ENCODE measurements at places on chromosomes 5 and 9.

DNA sequence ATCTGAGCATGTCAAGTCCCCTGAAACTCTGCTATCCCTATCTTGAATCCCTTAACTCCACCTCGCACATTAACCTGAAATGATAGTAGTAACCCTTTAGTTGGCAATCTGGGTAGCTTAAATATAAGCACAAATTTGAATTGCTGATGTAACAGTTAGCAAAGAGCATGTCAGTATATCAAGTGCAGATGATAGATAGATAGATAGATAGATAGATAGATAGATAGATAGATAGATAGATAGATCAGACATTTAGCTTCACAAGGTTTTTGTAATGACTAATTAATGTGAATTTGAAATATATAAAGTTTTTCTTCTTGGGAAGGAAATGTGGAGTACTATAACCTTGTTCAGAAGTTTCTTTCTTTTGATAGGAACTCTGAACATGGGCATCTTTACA lies 30.4 kb upstream of the KIF2A start:
- no peak for DNase-seq

- no peak for DNase-seq
Observed at GRCh38 chr5:54630738-54631359, 113.3 kb downstream of the SNX18 start.

- DNase-seq: no peak
Observed at GRCh38 chr5:142322747-142323479, 1.9 kb downstream of the SPRY4 start.

DNA sequence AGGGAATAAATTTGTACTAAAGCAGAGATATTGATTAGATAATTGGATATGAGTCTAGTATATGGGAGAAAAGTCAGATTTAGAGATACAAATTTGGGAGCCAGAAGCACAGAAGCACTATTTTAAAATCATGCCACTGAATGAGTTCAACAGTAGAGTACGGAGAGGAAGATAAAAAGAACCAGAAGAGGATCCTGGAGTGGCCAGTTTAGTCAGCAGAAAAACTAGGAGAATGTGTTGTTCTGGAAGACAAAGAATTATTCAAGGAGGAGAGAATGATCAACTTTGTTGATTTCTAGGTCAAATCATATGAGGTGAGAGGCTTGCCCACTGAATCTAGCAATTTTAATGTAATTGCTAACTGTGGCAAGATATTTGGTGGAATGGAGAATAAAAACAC lies 67.0 kb downstream of the NIPBL start:
- DNase-seq: no peak

DNA sequence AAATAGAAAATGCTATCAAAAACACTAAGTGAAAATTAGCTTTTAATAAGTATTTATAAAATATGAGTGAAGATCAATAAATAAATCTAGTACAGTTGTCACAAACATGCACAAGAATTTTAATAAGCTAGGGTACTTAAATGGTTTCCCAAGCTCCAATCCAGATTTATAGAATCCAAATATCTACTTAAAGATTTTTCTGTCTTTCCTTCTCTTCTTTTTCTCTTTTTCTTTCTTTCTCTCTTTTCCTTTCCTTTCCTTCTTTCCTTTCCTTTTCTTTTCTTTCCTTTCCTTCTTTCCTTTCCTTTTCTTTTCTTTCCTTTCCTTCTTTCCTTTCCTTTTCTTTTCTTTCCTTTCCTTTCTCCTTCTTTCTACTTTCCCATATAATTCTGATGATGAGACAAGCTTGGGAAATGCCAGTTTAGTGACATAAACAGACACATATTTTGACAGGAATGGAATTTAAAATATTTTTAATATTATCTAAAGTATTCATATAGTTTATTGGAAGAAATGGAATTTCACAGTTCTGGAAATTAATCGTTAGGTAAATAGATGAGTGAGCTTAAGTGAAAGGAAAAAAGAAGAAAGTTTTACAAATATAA lies 832.8 kb downstream of the NR2F1-AS1 start:
- DNase-seq: no peak

- DNase-seq: no peak
Observed at GRCh38 chr9:28926306-28926705, 1353.0 kb upstream of the C9orf72 start.

DNA sequence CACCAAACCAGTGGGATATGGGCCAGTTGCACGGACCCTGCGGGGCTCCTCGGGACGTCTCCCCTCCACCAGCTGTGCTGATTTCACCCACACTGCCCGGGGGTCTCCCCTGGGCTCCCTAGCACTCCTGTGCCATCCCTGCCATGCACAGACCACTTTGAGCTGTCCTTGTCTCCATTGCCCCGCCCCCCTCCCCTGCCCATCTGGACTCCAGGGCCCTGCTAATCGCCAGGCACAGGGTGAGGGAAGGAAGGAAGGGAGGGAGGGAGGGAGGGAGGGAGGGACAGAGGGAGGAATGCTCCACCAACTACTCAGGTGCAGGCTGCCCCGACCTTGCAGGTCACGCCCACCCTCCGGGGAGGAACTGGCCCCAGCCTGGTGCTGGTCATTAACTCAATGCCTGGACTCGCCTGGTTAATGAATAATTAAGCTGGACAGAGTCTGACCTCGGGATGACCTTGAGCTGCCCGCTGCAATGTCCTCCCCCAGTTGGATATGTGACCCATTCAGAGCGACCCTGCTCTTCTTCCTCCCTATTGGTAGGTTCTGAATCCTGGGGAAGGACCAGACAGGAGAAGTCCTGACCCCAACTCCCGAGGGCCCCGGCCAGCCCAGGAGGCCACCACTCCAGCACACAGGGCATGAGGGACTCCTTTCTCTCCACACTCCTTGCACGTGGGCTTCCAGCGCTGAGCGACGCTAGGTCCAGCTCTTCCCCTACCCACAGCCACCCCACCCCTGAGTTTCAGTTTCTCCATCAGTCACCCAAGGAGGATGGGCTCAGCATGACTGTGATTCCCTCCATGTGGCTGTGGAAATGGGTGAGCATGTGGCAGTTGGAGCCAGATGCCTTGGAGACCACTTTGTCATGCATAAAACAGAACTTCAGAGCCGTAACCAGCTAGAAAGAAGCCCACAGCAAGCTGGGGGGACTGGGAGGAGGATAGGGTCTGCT lies 62.1 kb downstream of the C9orf50 start:
- DNase-seq: no peak

DNA sequence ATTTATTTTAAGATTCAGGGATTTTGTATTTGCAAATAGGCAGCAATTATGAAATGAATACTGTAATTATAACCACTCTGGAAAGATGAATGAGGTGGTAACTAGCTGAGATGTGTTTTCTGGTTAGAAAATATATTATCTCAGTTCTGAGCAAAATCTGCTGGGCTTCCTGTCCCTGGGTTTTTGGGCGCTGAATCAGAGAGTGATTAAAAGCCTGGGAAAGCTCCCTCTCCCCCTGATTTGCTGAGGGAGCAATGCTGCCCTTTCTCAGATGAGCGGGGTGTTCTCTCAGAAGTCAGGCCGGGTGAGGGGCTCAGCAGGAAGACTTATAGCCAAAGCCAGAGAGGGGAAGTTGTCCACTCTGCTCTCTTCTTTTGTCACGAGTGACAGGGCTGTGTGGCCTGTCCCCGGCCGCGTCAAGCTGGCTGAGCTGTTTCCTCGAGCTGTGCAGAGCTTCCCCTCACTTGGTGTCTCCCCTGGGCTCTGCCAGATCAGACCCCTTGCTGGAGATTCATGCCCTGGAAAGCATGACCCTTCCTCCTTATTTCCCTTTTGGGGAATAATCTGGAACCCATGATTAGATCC lies 39.8 kb upstream of the PITX1 start:
- DNase-seq: no peak

GRCh38 chr5:146633323-146633764 lies 117.4 kb upstream of the GPR151 start:
- DNase-seq: no peak

DNA sequence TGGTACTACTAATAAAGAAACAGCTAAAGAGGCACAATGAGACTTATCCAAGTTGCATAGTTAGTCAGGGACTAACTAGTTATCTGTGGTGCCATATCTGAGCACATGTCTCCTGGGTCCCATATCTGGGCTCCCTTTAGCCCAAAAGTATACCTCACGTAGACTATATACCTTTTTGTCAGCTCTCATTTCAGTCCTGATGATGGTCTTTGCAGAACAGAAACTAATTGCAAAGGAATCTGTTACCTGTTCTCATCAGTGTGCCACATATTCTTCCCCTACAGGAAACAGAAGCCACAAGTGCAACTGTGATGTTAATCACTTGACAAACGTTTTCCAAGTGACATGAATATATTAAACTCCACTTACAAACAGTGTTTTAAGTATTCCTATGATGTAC lies 395.2 kb downstream of the KIAA0825 start:
- DNase-seq: no peak

- DNase-seq: no peak
Observed at GRCh38 chr5:133309984-133310621, 258.3 kb downstream of the HSPA4 start.

- no peak for DNase-seq
Observed at GRCh38 chr5:141646026-141646425, 5.2 kb downstream of the FCHSD1 start.

- DNase-seq: no peak
Observed at GRCh38 chr5:163565931-163566608, 60.7 kb downstream of the MAT2B start.

- no peak for DNase-seq
Observed at GRCh38 chr9:100686420-100686819, 108.5 kb downstream of the CAVIN4 start.

- DNase-seq: no peak
Observed at GRCh38 chr9:130779153-130779855, 55.8 kb upstream of the ABL1 start.

GRCh38 chr9:22054529-22054928 lies 45.4 kb upstream of the CDKN2B start:
- no peak for DNase-seq

DNA sequence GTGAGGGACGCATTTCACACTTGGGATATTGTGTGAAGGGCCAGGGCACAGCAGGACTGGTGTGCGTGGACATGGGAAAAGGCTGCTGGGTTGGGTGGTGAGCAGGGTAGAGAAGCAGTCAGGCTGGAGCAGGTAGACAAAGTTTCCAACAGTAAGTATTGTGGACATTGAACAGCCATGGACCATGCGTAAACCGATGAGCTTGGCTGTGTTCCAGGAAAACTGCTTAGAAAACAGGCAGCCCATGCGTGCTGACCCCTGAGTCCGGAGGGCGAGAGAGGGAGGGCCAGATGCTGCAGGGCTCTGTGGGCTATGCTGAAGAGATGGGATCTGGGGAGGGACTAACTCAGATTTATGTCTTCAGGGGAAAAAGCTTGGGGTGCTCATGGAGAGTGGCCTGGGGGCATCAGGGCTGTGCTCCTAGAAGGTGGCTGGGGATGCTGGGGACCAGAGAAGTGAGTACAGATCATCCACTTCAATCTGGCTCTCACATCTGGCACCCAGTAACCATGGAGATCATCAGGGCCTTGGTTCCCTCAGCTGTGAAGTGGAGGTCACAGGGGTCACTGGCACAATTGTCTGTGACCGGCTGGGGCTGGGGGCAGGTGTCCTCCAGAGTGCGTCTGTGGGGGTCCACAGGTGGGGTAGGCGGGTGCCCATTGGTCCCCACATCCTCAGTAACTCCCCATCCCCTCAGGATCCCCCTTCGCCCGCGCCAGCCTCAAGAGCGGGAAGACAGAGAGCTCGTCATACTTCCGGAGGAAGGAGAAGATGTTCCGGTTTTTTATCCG lies 93.3 kb downstream of the CACNA1B start:
- no peak for DNase-seq

GRCh38 chr9:77957652-77958051 lies 74.0 kb downstream of the GNAQ start:
- no peak for DNase-seq

DNA sequence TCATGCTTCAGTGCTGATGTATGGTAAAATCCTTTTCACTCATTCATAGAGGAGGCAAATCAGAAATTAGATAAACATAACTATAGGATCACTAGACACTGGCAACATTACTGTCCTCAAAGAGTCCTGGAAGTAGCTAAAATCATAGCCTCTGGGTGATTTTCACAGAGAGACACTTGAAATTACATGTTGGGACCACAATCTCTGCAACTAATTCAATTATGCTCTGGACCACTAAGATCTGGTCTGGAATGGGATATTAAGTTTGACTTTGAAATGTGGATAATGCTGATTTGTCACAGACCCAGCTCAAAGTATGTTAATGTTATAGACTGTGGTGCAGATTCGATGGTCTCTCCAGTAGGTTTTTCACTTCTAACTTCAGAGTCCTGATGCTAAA lies 214.6 kb upstream of the CCNH start:
- DNase-seq: no peak

DNA sequence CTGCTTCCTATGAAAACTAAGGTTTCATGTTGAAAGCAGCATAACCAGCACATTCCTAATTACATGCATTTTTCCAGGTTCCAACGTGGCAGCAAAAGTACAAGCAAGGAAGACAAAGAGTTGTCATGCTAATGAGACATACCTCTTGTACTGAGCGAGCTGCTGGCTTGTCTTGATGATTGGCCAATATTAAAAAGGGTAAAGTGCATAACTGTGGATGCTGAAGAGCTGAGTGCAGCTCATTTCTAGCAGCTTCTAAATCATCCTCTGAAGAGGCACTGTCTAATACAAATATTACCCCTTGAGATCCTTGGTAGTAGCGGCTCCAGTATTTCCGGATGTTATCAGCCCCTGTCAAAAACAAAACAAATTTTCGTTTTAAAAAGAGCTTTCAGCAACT lies 197.3 kb downstream of the ARL15 start:
- DNase-seq: no peak

DNA sequence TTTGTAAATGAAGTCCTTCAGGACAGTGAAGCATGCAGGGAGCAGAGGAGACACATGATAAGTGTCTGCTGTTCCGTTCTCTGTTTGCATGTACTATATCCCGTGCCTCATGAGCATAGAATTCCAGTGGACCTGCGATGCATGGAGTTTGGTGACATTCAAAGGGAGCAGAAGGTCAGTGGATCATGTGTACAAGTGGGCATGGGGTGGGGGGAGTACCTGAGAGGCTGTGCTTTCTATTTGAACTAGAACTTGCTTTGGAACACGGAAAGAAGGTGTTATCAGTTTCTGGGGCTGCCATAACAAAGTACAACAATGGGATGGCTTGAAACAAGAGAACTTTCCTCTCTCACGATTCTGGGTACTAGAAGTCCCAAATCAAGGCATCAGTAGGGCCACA lies 5.1 kb upstream of the CCNJL start:
- DNase-seq: no peak

DNA sequence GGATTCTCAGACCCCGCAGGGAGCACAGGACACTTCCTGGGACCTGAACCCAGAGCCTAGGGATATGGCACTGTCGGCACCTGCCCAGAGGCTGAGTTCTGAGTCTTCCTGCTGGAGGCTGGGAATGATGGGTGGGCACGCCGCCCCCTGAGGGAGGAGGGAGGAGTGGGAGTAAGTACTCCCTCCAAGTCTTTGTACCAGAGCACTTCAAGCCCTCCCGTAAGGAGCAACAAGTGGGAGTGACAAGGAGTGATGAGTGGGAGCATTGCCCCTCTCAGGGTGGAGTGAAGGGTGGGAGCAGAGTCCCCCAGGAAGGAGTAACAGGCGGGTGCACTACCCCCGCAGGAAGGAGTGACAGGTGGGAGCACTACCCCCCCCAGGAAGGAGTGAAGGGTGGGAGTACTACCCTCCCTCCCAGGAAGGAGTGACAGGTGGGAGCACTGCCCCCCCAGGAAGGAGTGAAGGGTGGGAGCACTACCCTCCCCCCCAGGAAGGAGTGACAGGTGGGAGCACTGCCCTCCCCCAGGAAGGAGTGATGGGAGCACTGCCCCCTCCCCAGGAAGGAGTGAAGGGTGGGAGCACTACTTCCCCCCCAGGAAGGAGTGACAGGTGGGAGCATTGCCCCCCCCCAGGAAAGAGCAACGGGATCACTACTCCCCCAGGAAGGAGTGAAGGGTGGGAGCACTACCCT lies 100.1 kb downstream of the CACNA1B start:
- DNase-seq: no peak

- no peak for DNase-seq
Observed at GRCh38 chr5:10808347-10809226, 47.6 kb upstream of the DAP start.

Measured in activated gamma-delta T cell treated with anti-CD3 and anti-CD28 coated beads, Interleukin-2, amount 50 U/mL, for 16 hours (primary cell).